ENCODE measurements at places on chromosomes 13 and 19.

DNA sequence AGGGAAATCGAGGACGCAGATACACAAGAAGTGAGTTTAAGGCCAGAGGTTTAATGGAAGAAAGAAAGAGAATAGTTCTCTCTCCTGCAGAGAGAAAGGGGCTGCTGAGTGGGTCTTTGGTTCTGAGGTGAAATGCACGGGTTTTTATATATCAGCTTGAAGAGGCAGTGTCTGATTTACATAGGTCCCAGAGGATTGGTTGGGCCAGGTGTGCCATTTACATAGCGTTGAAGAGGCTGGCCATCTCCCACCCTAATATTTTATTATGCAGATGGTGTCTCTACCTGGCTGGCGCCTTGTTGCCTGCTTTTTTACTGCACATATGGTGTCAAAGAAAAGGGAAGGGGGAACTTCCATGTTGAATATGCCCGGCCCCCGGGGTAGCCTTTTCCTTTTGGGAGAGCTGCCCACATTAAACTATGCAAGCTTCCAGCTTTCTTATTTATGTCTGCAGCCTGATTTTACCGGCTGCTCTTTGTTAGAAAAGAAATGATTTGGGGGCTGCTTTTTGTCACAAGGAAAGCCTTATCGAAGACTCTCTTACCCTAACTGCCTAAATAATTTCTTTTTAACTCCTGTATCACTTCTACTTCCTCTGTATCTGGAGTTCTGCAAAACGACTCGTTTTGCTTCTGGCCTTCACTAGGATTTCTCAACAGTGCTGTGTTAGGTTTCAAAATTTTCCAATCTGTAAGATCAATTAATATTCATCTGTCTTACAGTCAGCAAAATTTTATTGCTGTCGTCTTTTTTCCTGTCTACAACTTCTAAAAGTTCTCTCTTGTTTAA, 268.5 kb downstream of the B3GLCT start:
- no peak for DNase-seq

GRCh38 chr13:33146843-33147611, 130.8 kb downstream of the KL start:
- no peak for DNase-seq

GRCh38 chr19:3494559-3494958, 5.9 kb downstream of the DOHH start:
- no peak for DNase-seq

DNA sequence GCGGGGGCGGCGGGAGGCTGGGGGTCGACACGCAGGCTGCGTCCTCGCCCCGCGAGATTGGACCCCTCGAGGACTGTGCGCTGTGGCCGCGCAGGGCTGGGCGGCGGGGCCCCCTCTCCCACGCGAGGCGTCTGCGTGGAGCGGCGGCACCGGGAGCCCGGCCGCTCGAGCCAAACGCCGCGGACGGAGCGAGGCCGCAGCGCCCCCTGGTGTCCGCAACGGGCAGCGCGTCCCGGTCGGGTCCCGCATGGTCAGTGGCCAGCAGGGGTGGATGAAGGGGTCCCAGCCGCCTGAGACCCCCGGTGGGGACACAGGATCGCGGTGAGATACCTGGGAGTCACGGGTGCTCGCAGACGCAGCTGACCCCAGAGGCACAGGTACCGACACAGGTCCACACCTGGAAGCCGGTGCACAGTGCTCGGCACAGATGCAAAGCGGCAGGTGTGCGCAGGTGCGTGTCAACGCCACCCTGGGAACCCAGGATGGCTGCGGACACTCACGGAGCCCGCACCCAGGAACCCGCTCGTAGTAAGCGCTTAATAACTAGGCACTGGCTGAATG, 2.1 kb upstream of the CIRBP start:
- peak; percentile 92 for DNase-seq

DNA sequence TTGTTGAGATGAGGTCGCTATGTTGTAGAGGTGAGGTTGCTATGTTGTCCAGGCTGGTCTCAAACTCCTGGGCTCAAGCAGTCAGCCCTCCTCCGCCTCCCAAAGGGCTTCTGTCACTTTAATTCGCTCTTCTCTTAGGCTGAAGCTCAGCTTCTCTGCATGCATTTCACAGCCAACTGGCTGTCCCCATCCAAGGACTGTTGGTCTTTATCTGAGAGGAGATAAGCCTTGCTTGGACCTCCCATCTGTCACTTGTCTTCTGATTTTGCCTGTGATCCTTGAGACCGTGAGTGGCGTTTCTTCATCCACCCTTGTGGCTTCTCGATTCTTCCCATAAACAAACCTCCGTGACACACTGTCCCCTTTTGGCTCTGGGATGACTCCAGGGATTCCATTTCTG, 24.4 kb downstream of the CERS1 start:
- DNase-seq: peak; percentile 4

DNA sequence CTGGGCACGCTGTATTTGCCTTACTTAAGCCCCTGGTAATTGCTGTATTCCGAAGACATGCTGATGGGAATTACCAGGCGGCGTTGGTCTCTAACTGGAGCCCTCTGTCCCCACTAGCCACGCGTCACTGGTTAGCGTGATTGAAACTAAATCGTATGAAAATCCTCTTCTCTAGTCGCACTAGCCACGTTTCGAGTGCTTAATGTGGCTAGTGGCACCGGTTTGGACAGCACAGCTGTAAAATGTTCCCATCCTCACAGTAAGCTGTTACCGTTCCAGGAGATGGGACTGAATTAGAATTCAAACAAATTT, 676 bp downstream of the BRCA2 start:
- no peak for DNase-seq

DNA sequence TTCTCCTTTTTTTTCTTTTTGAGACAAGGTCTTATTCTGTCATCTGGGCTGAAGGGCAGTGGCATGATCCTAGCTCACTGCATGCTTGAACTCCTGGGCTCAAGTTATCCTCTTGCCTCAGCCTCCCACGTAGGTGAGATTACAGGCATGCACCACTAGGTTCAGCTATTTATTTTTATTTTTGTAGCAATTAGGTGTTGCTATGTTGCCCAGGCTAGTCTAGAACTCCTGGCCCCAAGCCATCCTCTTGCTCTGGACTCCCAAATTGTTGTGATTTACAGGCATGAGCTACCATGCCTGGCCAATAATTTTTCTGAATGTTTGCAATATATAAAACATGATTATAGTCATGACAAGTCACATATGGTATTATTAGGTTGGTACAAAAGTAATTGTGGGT, 161.1 kb upstream of the ATXN8OS start:
- DNase-seq: no peak
